ENCODE measurements at places on chromosomes 12 and 14.
A peak's percentile ranks its signal among the peaks of the same experiment; 100 is the strongest.

GRCh38 chr12:25942709-25943108 is 15.8 kb upstream of the RASSF8 start:
- DNase-seq, result no peak

DNA sequence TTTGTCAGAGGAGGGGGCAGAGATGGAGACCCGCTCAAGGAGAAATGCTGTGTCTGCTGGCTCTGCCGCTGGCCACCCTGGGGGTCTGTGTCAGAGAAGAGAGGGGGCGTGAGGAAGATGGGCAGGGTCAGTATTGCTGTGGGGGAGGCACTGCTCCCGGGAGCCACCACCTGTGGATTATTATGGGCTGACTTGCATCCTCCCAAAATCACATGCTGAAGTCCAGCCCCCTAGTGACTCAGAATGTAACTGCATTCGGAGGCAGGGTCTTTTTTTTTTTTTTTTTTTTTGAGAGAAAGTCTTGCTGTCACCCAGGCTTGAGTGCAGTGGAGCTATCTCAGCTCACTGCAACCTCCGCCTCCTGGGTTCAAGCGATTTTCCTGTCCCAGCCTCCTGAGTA is 12.3 kb downstream of the ABCD4 start:
- DNase-seq, result no peak

DNA sequence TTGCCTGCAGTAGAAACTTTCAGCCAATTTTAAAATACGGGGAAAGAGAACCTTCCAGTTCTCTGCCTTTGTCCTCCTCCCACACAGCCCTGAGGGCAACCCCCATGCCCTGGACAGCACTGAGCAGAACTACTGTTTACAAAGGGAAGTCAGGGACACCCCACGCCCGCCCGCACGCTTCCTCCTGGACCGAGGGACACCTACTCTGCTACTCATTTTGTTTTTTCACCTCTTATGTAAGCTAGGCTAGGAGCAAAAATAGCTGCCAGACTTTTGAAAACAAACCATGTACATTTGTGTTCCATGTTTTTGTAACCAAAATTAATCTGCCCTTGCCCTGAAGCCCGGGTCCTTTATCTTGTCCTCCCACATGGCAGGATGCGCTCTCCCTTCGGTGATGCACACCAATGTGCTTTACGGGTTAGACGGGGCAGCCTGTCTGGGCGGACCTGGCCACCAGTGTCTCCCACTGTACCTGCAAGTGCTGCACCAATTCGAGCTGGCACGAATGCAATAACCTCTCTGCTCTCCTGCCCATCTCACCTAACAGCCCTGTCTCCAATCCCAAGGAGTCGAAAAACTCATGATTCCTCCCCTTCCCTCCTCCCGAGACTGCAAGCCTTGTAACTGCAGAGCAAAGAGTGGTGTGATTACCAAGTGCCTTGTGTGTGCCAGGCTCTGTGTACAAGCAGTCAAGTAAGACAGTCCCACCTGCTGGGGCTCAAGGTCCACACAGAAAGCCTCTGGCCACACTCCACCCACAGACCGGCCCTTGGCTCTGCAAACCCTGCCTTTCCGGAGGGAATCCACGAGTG is 85.2 kb downstream of the CCDC88C start:
- no peak for DNase-seq

GRCh38 chr12:128626808-128627320 is 196.9 kb downstream of the SLC15A4 start:
- no peak for DNase-seq

DNA sequence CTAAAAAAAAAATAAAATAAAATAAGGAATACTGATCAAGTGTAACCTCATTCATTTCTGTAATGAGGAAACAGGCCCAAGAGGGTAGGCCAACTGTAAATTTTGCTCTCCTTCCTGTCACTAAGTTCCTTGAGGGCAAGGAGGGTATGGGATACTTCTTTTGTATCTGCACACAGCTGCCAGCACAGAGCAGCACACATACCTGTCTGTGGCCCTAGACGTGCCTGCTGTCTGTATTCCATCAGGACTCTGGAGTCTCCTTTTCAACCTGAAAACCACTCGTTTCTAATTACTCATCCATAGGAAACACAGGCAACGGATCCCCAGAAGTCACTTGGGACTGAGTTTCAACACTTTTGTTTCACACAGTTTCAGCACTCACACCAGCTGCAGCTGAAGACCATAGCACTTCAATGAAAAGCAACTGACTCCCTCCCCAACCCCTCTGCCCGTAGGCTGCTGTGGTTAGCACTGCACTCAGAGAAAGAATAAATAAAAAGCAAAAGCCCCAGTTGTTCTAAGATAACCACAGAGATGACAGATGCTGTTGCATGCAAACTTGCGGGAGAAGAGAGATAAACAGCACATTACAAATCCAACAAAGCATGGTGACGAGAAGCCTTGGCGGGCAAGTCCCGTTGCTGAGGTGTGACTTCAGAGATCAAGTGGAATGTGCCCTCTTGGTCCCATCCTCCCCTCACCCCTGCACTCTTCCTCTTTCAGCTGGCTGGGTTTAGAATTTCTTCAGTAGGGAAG is 24.9 kb downstream of the CRACR2A start:
- no peak for DNase-seq

- DNase-seq, result no peak
These were observed 206.5 kb downstream of the BCAT1 start for GRCh38 chr12:24742378-24742777.

DNA sequence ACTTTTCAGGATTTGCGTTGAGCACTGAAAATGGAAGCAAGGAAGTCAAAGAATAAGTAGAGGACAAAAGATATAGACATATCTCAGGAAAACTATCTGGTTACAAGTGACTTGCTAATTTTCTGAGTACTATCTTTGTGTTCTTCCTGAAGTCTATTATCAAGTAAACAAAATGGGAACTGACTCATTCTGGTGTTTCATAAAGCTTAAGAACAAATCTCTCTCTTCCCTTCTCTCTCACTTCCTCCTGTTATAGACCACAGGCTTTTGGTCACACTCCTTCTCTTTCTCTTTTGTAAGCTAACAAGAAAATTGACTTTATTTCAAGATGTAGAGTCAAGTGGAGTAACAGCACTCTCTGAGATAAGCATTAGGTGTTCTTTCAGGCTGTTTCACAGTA is 406.6 kb upstream of the SYT1 start:
- no peak for DNase-seq

DNA sequence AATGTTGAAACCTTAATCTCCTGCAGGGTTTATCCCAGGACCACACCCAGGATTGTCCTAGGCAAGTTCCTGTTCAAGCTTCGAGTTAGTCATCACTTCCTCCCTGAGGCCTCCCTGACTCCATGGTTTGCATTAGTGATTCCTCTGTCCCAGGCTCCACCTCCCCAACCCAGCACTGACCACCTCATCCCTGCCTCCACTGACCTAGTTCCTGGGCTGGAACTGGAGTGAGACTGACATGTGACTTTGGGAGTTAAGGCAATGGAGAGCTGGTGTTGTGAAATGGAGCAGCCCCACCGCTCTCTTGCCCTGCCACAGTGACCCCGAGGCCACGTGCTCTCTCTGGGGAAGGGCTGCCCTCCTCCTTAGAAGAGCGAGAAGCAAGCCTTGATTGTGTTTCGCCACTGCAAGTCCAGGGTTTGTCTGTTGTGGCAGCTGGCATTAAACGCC is 15.8 kb upstream of the DTX1 start:
- DNase-seq, result no peak

- DNase-seq, result no peak
These were observed 188.3 kb upstream of the BCL2L14 start for GRCh38 chr12:11882301-11883019.

- DNase-seq, result no peak
These were observed 119.3 kb upstream of the OVCH1 start for GRCh38 chr12:29616664-29617406.

DNA sequence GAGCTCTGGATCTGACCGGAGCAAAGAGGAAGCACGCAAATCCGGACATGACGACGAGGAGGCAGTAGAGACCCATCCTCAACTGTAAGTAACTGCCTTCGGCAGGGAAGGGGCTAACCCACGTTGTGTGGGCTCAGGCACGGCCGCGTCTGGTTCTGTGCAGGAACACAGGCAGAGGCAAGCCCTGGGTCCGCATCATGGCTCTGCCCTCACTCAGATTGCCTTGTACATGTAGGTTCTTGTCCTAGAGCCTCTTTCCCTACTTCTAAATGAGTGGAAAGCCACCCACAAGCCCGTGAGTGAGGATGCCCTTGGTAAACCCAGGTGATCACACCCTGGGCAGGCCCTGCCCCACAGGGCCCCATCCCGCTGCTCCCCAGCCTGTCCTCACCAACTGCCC is 8.9 kb upstream of the RPLP0 start:
- no peak for DNase-seq

GRCh38 chr12:102871014-102871413 is 46.0 kb downstream of the PAH start:
- DNase-seq, result no peak

DNA sequence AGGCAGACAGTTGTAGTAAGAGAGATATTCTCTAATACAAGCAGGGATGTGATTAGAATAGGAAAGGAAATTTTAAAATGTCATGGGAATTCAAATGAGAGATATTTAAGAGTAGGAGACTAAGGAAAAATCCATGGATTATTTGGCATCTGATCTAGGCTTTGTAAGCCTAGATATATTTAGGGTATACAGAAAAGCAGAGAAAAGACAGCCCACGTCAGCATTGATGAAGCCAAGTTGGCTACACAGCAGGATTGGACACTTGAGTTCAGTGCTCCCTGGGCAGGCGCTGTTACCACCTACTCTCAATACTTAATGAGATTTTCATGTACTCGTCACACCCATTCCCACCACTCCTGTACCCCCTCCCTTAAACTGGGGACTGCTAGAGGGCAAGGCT is 1.7 kb upstream of the KCNJ8 start:
- DNase-seq, result no peak

GRCh38 chr12:123237646-123238329 is 4.6 kb downstream of the MTRFR start:
- DNase-seq, result peak; percentile 73

GRCh38 chr12:30098677-30099076 is 314.9 kb upstream of the TMTC1 start:
- DNase-seq, result no peak

- peak; percentile 64 for DNase-seq
These were observed at the start of gene SCARB1 for GRCh38 chr12:124863416-124864325. TSS of gene SCARB1 (minus strand) at chr12:124863864. CDS start at chr12:124863720, 144 bp downstream.

- DNase-seq, result no peak
These were observed 364.7 kb downstream of the BCAT1 start for GRCh38 chr12:24584032-24584675.

DNA sequence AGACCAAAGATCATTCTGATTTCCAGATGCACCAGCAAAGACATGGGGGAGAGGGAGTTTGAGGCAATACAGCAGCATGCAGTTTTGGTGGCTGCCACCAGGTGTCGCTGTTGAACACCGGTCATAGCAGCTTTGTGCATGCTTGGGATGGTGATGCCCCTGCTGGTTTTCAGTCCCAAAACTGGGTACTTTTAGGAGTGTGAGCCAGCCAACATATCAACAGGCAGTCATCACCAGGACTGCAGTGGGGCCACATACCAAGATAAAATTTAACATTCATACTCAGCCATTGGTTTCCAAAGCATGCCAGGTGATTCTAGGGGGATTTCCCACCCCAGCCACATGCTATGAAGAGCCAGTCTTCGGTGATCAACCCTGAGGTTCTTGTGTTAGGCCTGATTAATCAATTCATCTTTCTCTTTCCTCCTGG is 64.2 kb downstream of the PHETA1 start:
- no peak for DNase-seq
